ENCODE measurements at places on chromosomes 1 and 21.

- no peak for DNase-seq
Measured at GRCh38 chr21:40610345-40610744, 236.6 kb downstream of the DSCAM start.

- peak; percentile 66 for DNase-seq
Measured at GRCh38 chr1:7207875-7208646, 422.8 kb downstream of the CAMTA1 start.

GRCh38 chr21:35244514-35244913, 195.4 kb upstream of the RUNX1 start:
- DNase-seq, result no peak

DNA sequence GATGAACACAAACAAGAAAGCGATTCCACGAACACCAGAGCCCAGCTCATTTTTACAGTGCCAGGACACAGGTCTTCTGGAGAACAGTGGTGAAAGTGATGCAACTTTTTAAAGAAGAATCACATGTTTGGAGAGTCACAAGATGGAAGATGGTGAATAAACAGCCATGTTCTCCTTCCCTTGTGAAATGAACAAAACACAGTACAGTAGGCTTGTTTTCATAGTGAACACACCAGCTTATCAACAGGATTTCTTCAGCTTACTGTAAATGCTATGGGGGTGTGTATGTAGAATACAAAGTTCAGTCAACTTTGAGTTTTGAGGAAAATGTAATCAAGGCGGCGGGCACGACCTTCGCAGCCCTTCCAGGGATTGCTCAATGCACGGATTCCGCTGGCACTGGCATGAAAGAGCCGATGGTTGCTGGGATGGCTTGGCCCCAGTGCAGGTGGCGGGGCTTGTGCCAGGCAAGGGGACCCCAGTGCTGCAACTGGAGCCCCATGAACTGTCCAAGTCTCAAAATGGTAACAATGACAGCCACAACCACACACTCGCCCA, 9.7 kb downstream of the TMPRSS3 start:
- peak; percentile 73 for DNase-seq

DNA sequence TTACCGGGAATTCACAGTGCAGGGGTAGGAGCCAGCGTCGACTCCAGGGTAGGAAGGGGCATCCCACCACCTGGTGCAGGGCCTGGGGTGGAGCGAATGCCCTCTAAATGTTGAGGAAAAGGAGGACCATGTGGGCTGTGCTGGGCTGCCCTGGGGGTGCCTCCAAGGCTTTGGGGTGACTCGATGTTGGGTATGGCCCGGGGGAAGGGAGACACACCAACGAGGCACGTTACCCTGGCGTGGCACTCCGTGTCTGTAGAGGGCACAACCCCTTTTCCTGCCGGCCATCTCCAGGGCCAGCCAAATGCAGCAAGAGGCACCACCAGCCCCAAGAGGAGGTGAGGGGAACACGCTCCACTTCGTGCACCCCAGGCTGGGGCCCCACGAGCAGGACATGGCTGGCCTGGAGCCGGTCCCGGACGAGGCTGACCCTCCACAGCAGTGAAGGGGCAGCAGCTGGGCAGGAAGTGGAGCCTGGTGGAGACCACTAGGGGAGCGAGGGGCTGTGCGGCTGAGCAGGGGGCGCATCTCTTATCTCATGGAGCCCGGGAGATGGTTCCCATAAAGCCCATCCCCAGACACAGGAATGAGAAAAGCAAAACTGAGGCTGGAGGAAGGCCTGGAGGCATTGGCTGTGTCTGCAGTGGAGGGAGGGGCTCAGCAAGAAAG, 11.2 kb downstream of the ACTRT2 start:
- DNase-seq, result no peak

- no peak for DNase-seq
Measured at GRCh38 chr1:160402001-160402795, 1.8 kb downstream of the VANGL2 start.

DNA sequence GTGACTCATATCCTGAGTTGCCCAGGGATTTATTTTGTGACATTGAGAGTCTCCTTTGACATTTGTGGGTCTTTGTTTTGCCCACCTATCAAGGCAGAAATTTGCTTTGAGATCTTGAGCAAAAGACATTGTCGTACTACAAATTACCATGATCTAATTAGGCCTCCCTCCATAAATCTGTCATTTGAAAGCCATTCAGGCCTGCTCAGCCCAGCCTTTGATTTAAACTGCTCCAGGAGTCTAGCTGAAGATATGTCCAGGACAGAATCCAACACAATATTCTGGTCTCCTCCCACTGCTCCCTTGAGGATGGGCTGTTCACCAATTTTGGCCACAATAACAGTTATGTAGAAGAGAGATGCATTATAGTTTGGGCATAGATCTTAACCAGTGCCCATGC, 86.7 kb downstream of the PROX1 start:
- no peak for DNase-seq

GRCh38 chr21:16330082-16330907, 600.5 kb downstream of the USP25 start:
- no peak for DNase-seq

DNA sequence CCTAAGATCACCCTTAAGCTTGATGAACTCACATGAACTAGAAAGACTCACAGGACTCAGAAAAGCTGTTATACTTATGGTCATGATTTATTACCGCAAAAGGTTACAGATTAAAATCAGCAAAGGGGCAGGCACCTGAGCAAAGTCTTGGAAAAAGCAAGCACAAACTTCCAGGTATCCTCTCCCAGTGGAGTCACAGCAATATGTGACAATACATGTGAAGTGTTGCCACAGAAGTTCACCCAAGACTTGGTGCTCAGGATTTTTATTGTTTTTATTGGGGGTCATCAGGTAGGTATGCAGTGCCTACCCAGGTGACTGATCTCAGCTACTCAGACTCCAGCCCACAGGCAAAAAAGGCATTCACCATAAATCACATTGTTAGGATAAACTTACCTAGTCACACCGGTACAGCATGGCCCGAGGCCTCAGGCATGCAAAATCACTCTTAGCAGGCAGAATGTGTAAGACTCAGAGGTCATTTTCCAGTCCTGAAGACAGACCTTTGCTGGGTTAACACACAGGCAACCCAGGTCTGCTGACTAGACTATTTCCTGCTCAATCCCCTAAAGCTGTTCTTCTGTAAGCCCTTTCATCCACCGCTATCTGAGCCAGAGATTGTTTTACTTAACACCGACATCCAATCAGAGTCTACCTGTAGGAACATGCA, 55.6 kb downstream of the SSX2IP start:
- no peak for DNase-seq

GRCh38 chr1:94876362-94876761, 50.5 kb downstream of the CNN3 start:
- DNase-seq, result no peak

GRCh38 chr1:243266231-243266630, 10.4 kb downstream of the SDCCAG8 start:
- DNase-seq, result no peak

- DNase-seq, result no peak
Measured at GRCh38 chr1:77322061-77322900, 40.5 kb downstream of the AK5 start.

GRCh38 chr1:201447903-201448871, 20.8 kb downstream of the PHLDA3 start:
- peak; percentile 68 for DNase-seq

- peak; percentile 64 for DNase-seq
Measured at GRCh38 chr1:59506952-59507351, 210.1 kb downstream of the FGGY start.

DNA sequence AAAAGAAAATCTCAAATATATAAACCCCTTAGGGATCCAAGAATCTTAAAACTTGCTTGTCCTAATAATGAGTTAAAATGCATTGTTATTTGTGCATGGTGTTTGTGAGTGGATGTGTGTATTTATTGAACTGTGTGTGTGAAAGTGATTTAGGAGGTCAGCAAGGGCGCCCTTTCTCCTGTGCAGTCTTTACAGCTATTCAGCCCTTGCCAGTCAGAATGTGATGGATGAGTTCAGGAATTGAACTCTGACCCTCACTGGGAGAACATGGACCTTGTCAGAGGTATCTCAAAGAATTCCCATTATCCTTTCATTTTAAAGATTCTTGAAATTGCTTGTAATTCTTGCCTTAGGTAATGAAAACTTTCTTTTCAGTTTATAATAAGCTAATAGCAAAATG, 493.0 kb upstream of the ADGRL4 start:
- DNase-seq, result no peak

Measured in right lobe of liver (tissue), 6 donors.